ENCODE measurements at places on chromosomes 2 and 18.
A peak's percentile ranks its signal among the peaks of the same experiment; 100 is the strongest.

GRCh38 chr2:22020091-22020742 is 896.4 kb downstream of the TDRD15 start:
- no peak for DNase-seq

- no peak for DNase-seq
Measured at GRCh38 chr2:5695654-5696403, 3.6 kb downstream of the SOX11 start.

DNA sequence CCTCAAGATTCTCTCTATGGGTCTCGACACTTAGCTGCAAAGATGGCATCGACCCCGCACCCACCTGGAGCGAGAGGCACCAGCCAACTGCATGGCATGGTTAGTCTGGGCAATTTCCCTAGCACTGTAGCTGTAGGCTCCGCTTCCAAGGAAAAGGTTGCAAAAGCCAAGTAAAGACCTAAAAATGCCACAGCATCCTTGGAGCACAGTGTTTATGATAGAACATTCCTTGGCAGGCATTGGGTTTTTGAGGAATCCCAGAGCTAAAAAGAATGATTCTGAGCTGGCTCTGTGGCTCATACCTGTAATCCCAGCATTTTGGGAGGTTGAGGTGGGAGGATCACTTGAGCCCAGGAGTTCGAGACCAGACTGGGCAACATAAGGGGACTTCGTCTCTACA is 22.9 kb downstream of the QPCT start:
- DNase-seq, result no peak

GRCh38 chr2:175431101-175431946 is 249.8 kb upstream of the ATP5MC3 start:
- DNase-seq, result no peak

DNA sequence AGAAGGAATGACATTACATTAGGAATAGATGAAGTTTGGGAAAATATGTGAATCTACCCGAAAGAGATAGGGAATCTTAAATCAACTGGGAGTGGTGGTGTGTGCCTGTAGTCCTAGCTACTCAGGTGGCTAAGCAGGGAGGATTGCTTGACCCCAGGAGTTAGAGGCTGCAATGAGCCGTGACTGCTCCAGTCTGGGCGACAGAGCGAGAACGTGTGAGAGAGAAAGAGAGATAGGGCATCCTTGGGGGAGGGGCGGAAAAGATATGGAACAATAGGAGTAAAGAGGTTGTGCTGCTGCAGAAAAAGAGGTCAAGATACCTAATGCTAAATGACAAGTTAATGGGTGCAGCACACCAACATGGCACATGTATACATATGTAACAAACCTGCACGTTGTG is 47.1 kb upstream of the ADAM23 start:
- no peak for DNase-seq

GRCh38 chr18:32360682-32361345 is 109.9 kb downstream of the GAREM1 start:
- no peak for DNase-seq

DNA sequence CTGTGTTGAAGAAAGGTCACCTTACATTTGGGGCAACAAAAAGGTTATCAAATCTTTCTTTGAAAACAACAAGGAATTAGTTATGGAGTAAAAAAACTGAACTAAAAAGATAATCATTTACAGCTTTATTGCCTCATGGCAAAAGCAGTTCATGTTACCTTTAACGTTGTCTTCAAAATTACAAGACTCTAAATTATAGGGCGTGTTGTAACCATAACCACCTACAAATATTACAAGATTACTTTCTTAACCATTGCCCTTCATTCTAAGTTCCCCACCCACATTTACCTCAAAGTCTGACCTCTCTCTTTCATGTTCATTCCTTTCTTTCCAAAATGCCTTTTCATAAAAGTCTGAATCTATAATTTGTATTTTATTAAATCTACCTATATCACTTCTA is 74.6 kb upstream of the LRATD1 start:
- no peak for DNase-seq

DNA sequence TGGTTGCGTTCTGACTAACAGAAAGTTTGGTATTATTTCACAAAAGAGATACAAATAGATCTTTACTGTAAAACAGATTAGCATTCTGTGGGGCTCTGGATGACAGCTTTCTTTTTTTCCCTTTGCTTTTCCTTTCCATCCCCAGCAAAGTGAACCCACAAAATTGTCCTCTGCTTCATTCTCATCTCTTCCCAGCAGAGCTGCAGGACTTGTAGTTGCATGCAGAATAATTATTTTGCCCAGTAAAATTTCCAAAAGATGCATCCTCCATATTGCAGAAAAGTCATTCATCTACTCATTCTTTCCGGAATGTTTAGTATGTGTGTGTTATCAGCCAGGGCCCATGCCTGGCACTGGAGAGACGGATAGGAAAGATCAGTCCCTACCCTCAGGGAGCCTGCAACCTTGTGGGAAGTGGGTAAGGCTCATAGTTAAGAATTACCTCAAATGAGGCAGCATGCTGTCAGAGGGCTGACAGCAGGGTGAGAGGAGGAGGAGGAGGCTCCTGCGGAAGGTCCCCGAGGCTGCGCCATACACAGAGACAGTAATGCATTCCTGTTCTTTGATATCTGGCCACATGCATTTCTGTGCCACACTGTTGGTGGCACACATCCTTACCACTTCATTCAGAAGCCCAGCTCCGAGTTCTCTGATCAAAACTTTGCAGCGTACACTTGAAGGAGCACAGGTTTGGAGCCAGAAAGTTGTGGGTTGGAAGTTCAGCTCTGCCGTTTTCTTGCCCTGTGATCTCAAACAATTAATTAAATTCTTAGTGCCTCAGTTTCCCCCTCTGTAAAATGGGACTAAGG is 225.4 kb downstream of the MYCN start:
- DNase-seq, result no peak

GRCh38 chr2:236180831-236181453 is 12.8 kb upstream of the GBX2 start:
- peak; percentile 23 for DNase-seq

DNA sequence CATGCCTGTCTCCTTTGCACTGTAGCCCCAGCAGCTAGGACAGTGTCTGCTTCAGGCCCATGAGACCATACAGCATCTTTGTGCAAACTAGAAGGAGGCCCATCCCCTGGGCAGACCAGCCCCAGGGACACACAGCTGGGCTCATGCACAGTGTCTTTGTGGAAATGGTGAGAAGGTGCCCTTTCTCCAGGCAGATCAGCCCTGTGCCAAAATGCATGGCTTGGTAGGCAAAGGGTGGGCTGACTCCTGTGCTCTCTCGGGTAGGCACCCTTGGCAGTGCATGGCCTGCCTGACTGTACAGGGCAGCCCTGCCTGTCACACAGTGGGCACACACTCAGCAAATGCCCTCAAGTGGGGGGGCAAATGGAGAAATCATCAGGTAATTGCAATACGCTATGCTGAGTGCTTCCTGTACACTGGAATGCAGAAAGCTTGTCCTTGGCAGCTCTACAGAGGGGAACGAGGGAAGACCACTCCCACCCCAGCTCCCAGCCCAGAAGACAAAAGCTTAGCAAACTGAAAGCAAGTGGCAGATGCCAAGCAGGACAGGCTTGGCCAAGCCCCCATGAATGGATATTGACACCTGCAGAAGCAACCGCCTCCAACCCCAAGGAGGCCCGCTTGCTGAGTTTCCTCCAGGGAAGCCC is 21.6 kb downstream of the TNS1 start:
- DNase-seq, result no peak

- no peak for DNase-seq
Measured at GRCh38 chr2:58904095-58904494, 663.0 kb upstream of the FANCL start.

- no peak for DNase-seq
Measured at GRCh38 chr2:191258996-191259395, 13.8 kb downstream of the MYO1B start.

DNA sequence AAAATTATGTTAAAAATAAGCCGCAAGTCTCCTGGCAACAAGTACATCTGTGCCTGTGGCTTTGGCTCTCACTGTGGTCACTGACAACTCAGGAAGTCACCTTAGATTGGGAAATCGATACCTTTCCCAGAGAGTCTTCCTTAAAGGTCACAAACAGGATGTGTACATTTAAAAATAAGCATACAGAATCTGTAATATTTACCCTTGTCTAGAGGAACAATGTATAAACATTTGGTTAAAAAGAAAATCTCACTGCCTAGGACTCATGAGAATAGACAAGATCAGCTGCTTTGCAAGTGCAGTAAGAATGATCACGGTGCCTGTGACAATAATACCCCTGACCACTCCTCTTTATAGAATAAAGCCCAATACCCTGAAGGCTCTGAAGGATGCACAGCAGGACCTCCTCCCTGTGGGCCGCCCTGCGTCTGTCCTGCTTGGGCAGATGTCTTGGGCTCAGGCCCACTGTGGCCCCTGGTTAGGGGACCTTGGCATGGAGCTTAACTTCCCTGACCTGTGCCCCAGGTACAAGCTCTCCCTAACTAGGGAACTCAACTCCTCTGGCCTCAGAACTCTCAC is 98.0 kb upstream of the MGAT4A start:
- no peak for DNase-seq

DNA sequence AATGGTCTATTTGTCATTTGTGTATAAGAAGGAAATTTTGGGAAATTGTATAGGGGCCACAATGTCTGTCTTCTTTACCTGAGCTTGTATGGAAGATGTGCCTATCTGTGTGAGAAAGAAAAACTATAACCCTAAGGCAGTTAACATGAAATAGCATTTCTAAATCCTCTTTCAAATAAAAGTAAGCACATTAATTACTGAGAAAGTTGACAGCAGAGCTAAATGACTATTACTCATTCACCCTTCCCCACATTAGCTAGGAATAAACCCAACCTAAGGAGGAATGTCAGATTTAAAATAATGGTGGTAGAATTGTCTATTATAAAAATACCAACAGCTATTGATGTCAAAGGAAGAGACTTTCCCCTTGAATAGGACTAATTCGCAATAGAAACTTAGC is 56.2 kb downstream of the SLC38A11 start:
- DNase-seq, result no peak

GRCh38 chr2:46781468-46782189 is 134.0 kb downstream of the MCFD2 start:
- no peak for DNase-seq

DNA sequence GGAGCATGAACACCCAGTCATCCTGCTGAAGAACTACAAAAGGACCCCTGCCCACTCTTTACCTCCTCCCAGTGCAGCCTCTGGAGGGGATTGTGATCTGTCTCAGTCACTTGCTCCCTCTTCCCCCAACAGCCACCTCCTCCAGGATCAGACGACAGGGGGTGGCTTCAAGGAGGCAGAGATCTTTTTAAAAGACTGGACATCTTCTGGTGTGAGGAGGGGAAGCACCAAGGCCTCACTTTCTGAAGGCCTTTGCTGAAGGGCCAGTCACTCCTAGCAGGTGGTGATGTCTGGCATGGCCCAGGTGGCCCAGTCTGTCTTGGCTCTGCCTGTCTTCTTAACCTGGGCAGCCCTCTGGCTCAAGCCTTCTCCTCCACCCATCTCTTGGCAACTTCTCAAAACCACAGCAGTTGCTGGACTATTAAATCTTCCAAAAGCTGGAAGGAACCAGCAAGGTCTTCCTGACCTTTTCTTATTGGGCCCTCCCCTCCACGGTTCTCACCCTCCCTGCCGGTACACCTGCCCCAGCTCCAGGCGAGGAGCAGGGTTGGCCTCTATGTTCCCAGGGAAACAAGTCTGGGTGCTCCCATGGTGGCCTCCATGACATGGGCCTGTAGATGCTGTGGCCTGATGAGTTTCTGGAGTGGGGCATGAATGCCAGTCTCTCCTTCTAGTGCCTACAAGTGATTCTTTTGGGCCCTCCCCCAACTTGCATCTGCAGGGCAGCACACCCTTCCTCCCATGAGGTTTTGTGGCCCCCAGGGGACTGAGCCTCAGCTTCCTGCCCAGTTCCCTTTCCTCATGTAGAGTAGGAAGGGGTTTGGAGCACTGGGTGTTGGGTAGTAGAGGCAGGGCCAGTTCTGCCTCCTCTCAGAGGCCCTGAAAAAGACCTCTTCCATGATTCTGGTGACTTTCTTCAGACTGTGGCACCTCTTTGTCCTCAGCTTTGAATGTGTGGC is 5.0 kb upstream of the ATP6V1B1 start:
- no peak for DNase-seq

- DNase-seq, result no peak
Measured at GRCh38 chr18:47260120-47260923, 8.9 kb upstream of the SKOR2 start.

GRCh38 chr2:157837851-157838441 is 38.2 kb downstream of the ACVR1 start:
- DNase-seq, result no peak

- no peak for DNase-seq
Measured at GRCh38 chr2:172293952-172294351, 133.4 kb upstream of the ITGA6 start.

GRCh38 chr2:27702302-27702701 is 38.6 kb downstream of the SLC4A1AP start:
- no peak for DNase-seq

GRCh38 chr2:218404351-218405085 is 4.8 kb downstream of the CTDSP1 start:
- no peak for DNase-seq

DNA sequence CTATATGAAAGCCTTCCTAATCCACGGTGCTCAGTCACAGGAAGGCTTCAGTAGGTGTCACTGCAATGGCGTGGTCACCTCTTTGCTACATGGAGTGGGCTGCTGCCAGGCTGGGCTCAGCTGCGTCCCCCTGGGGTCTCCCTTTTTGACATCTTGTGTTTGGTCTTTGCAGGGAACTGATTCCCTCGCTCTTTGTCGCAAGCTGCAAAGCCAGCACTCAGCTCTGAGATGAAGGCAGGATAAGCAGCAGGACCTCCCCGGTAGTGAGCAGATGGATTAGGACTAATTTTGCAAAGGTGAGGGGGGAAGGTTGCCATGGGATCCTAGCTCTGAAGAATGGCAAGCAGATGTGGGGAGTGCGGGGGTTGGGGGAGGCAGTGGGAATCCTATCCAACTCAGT is 173.9 kb upstream of the ARL4C start:
- DNase-seq, result no peak

DNA sequence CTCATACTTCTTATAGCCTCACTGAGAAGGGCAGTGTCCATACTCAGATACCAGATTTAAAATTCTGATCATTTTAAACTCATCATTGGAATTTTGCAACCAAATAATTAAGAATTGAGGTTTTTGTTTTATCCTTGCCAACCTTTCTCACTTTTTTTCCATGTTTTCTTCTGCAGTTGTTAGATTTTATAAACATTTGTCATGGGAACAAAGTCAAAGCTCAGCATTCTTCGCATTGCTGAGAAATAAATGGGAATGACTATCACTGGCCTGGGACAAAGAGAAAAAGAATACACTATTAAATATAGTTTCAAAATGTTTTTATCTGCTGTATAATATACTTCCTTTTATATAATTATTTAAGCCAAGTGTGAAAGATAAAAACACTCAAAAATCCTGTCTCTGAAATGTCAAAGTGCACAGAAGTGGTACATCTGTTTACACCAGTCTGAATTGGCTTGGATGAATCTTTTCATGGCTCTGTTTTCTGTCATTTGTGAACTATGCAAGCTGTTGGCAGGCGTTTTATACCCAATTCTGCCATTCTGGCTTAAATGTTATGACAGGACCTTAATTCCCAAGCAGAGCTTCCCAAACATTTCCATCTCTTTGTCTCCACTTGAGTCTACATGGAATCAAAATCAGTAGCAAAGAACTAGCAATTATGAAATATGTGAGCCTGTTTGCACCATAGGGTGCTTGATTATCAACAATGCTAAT is 249.3 kb upstream of the SYT4 start:
- no peak for DNase-seq

GRCh38 chr18:72847771-72848170 is 20.0 kb downstream of the NETO1 start:
- no peak for DNase-seq

GRCh38 chr2:239930871-239931771 is 94.0 kb downstream of the NDUFA10 start:
- DNase-seq, result no peak

GRCh38 chr2:186274936-186275575 is 211.0 kb upstream of the ZC3H15 start:
- DNase-seq, result no peak

All from T-helper 9 cell (primary cell).